ENCODE measurements at places on chromosomes 11 and 22.

DNA sequence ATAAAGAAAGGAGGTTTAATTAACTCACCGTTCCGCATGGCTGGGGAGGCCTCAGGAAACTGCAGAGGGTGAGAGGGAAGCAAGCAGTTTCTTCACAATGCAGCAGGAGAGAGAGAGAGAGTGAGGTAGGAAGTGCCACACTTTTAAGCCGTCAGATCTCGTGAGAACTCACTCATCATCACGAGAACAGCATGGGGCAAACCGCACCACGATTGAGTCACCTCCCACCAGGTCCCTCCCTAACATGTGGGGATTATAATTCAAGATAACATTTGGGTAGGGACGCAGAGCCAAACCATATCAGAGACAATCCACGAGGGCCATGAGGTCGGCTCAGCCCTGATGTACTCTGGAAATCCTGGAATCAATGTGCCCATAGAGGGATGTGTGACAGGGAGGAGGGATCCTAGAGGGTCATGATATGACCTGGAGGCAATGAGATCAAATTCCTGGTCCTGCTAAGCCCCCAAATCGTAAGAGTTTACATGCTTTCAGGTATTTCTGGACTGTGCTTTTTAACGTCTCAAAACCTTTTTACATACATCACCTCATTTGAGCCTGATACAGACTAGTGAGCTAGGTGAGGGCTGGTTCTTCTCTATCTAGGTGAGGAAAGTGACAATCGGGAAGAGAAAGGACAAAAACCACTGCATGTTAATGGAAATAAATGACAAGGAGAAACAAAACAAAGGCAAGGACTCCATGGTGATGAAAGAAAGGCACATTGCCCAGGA is 19.5 kb upstream of the RASSF10 start:
- DNase-seq = no peak

DNA sequence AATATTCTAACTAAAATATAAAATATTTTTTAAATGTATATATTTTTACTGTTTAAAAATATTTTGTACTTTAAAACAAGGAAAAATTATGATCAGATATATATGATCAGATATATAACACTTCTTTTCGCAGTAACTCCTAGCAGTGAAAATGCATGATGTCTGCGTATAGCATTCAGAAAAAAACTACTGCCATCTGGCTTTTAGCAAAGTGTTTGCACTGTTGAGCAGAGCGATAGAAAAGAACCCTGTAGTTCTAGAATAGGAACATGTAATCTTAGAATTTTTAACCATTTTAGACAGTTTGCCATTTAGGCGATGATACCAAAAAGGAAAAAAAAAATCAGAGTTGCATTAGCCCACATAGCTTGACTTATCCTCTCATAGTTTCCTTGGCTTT is 370.4 kb upstream of the ANO3 start:
- DNase-seq = no peak

- no peak for DNase-seq
These were observed 83.3 kb downstream of the ATG16L2 start for GRCh38 chr11:72897506-72897905.

GRCh38 chr11:130218501-130219070 is 59.0 kb downstream of the ST14 start:
- DNase-seq = no peak

DNA sequence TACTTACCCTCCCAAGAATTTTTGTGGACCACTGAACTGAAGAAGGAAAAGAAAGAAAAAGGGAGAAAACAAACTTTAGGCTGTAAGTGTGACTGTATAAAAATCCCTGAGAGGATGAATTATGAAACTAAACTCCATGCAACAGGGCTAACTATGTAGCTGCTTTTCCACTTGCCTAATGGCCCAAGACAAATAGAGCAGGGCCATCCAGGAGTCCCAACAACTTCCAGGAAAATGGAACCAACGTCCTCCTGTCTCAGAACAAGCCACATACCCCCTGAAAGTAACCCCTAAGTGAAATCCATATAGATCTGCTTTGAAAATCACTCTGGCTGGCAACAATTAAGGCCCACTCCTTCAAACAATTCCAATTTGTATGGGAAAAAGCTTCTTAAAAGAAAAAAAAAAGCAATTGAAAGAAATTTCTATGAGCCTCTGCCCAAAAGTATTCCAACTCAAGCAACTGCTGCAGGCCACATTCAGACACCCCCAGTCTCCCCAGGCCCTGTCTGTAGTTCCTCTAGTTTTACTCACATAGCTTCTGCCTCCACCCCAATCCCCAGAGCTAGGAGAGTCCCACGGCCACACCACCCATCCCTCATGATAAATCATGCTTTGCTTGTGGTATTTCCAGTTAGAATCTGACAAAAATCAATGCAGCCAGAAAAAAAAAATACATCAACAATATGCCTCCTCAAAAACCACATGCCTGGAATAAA is 12.7 kb downstream of the RBFOX2 start:
- no peak for DNase-seq

GRCh38 chr11:96179905-96180304 is 163.1 kb downstream of the MAML2 start:
- DNase-seq = no peak

DNA sequence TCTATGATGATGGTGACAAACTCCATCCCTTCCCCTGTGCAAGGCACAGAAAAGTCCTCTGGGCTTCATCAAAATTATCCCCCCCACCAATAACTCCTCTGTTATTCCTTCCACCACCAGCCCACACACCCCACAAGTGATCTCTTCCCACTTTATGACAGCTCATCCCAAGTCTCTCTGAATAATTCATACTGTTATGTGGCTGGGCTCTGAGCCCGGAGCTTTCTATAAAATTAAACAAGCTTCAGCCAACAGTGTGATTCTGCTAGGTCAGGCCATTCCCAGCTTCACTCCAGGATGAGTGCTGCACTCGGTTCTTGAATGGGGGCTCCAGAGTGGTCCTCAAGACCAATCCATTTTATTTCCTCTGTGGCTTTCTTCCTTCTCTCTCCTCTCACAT is 83.0 kb downstream of the INSC start:
- no peak for DNase-seq

- no peak for DNase-seq
These were observed 22.5 kb downstream of the CLPB start for GRCh38 chr11:72411623-72412419.

DNA sequence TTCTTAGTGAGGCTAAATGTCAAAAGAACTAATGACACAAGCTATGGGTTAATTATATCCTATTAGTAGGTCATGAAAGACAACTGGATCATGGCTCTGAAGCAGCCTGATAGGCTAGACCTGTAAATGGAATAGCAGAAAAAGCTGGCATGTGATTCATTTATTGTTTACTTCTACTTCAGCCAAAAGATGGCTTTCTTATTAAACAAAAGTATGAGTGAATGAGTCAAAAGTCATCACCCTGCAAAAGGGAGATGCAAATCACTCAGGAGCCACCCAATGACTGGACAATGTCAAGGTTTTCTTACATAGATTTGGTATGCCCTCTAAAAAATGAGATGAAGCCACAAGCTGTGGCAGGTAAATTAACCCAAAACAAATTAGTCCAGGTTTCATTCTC is 138.0 kb downstream of the TRPC6 start:
- no peak for DNase-seq

DNA sequence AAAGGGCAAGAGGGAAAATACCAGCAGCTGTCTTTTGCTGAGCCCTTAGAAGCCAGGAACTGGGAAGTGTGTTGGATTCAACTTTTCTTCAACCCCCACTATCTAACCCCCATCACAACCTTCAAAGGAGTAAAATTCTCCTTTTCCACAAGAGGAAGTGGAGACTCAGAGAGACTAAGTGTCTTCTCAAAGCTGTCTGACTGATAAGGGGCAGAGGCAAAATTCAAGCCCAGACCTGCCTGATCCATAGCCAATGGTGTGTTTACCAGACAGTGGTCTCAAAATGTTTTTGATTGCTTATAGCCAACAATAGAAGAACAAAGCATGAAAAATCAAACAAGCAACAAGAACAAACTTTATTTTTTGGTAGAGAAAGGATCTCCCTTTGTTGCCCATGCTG is 707.0 kb downstream of the NTM start:
- no peak for DNase-seq

GRCh38 chr11:6778518-6778917 is 4.3 kb upstream of the OR2AG1 start:
- no peak for DNase-seq

DNA sequence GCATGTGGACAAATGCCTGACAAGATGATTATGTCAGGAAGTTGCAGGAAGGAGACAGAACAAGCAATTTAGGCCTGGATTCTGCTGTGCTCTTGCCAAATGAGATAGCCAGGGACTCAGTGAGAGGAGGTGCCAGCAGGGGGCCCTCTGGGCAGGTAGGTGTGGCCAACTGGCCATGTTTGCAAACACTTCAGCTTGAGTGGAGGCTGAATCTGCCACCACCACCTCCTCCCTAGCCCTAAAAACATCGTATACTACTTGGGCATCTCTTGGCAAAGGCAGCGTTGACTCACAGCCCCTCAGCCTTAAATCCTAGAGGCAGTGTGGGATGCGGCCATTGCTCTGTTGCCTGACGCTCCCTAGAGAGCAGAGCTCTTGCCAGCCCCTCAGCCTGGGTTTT is 95.1 kb upstream of the PLET1 start:
- no peak for DNase-seq

- no peak for DNase-seq
These were observed 1.0 kb upstream of the PRDM10 start for GRCh38 chr11:130003717-130004001.

DNA sequence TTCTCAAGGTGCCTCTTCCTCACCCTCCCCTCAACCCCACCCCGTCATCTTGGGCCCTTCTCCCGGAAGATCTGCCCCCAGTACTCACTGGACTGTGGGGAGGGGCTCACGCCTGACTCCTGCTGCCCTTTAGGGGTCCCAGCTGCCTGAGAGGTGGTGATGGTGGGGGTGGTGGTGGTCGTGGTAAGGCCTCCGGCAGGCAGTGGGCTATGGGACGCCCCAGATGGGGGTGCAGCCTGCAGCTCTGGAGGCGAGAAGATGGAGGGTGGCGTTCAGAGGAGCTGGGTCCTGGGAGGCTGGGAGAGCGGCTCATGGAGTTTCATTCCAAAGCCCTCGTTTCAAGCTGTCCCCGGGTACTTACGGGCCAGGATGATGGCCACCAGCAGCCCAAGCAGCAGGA is 820 bp downstream of the MFRP start:
- DNase-seq = no peak

All from neuronal stem cell (in vitro differentiated cells).